ENCODE measurements at places on chromosomes 13 and 19.

GRCh38 chr13:48233889-48234488 is 983 bp downstream of the ITM2B start:
- DNase-seq: no peak

DNA sequence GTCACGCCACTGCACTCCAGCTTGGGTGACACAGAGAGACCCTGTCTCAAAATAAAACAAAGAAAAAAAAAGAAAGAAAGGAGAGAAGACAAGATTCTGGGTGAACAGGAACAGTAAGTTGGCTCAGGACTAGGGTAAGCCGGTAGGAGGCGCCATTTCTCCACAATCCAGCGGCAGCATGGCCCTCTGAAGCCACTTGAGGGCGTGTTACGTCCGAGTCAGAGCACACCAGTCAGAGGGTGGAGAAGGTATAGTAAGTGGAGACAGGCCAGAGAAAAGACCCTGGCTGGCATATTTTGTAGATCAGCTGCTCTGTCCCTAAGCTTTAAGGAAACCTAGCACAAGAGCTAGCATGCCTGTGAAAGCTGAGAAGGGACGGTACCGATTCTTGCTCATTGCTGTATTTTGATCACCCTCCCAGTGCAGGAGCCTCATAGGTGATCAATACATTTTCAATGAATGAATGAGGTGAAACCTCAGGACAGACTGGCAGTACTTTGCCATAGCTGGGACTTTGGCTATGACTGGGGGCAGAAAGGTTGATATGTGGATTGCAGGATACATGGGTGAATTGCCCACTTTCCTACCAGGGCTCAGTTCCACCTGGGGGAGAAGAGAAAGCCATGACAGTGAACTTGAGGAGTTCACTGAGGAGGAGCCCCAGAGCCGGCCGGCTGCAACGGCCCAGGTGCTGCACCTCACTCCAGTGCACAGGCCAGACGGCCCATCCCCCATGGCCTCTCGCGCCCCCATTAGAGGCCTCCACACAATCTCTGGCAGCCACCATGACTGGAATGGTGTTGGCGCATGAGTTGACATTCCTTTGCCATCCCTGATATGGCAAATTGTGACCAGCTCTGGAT is 23.5 kb downstream of the POU2F2 start:
- DNase-seq: peak; percentile 82

DNA sequence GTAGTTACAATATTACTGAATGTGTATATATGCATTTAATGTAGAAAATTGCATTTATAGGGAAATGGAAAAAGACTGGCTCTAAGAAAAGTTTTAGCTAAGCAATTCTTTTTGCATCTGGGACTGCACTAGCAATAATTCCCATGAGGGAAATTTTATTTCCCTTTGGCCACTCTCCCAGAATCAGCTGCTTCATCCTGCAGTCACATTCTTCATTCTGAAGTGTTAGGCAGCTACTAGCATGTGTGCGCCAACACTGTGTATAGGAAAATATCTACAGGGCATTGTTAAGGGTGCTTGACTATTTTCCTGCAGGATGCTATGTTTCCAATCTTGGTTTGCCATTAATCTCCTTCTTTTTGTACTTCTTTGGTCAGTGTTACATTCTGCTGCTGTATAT is 312.8 kb upstream of the PCDH20 start:
- DNase-seq: no peak

DNA sequence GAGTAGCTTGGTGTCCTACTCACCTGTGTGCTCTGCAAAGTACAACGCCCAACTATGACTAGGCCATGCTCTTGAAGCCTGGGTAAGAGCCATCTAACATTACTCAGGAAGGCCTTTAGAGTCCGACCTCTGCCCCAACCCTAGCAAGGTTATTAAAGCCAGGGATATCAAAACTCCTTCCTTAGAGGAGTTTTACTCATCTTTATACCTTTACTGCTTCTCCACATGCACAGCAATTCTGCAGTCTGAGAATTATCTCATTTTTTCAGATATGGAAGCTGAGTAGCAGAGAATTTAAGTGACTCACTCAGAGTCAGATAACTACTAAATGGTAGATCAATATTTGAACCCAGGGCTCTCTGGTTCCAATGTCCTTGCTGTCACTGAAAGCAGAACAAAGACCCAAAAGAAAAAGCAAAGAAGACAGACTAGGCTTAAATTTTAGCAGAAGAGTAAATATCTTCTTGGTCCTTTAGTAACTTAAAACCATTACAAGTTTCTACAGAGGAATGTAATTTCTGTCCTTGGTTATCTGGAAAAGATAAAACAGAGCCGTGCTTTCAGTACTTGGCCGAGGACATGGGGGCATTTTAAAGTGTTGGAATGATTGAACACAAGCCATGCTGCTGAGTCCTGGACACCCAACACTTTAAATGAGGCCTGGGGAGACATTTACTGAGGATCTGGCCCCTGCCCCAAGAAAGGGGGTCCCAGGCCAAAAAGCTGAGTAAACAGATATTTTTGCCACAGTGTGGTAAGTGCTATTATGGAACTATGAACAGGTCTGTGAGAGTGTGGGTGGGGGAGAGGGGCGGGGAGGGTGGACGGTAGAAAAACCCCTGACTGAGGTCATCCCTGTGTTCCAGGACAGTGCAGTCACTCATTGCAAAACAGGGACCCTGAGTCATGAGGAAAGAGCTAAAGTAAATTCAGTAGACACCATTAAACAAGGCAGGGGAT is 18.4 kb upstream of the KPNA3 start:
- DNase-seq: no peak

Data from activated T-helper 2 cell treated with anti-CD3 and anti-CD28 coated beads, Interferon-gamma antibody, Interleukin-2, Interleukin-4, amounts not matched to agents 10 μg/mL and 5 μg/mL and 100 μg/mL, durations not matched to agents 14 hours and 24 hours and 36 hours (primary cell).